T-helper 2 cell treated with Interferon-gamma antibody and Interleukin-4, amounts not matched to agents 100 ng/mL and 5 ng/mL, for 36 hours (primary cell): ENCODE measurements at places on chromosomes 2 and 18. TPM values are rescaled to one million over a fixed set of nuclear protein-coding genes. Genes with fewer than 3 reads are reported as not detected.

The DNAJB2 gene
- total RNA-seq: 32.1 and 34.0 TPM in 2 replicates

The SGPP2 gene
- total RNA-seq: 0.57 and 0.70 TPM in 2 replicates

The PDCD1 gene
- total RNA-seq: 7.3 and 8.3 TPM in 2 replicates

The HEATR5B gene
- 22.1 and 23.4 TPM in 2 replicates for total RNA-seq

The RAPGEF4 gene
- total RNA-seq: 0.73 and 0.75 TPM in 2 replicates

The ABHD3 gene
- 50.5 and 53.6 TPM in 2 replicates for total RNA-seq

The TMEM247 gene
- total RNA-seq: not detected in 2 replicates

The SCYGR6 gene
- total RNA-seq: not detected in 2 replicates

The CD8B2 gene
- 0.11 TPM in 1 of 2 replicates, not detected in the other for total RNA-seq

The KCNF1 gene
- not detected in 2 replicates for total RNA-seq
